Inflammatory macrophage treated with lipopolysaccharide for 1 hour (primary cell): ENCODE measurements at places on chromosomes 1 and 21.

DNA sequence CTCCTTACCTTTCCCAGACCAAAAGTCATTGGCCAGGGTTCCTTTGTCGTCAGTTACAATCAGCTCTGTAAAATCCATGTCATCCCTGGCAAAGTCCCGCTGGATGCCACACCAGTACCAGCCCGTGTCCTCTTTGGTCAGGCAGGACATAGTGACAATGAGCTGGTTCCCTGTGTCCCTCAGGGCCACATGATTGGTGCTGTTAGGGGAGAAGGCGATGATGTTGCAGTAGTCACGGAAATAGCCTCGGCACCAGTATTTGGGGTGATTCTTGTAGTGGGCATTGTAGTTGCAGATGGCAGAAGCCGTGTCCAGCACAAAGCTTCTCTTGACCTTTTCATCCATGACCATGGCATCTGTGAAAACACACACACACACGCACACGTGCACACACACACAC lies 14.8 kb downstream of the ADORA3 start:
- DNase-seq = no peak

- DNase-seq = peak; percentile 66
Observed at GRCh38 chr1:6123083-6123482, 57.0 kb downstream of the CHD5 start.

GRCh38 chr1:5490635-5491034 lies 501.6 kb downstream of the NPHP4 start:
- no peak for DNase-seq

- DNase-seq = no peak
Observed at GRCh38 chr1:201845331-201846083, 16.6 kb downstream of the IPO9 start.

DNA sequence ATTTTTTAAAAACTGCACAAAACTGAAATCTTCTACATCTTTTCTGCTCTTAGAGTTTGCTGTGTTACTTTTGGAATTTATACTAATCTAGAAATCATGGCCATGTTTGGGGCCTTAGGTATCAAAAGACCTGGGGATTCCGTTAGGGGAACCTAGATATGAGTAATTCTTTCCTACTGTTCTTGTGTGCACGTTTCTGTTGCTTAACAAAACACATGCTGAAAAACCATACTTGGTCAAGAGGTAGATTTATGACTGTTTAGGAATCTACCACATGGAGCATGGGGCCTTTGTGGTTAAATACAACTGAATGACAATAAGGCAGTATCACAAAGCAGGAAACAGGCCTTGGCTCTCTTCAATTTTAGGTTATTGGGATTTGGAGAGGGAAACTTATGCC lies 291.9 kb upstream of the USP25 start:
- peak; percentile 28 for DNase-seq

DNA sequence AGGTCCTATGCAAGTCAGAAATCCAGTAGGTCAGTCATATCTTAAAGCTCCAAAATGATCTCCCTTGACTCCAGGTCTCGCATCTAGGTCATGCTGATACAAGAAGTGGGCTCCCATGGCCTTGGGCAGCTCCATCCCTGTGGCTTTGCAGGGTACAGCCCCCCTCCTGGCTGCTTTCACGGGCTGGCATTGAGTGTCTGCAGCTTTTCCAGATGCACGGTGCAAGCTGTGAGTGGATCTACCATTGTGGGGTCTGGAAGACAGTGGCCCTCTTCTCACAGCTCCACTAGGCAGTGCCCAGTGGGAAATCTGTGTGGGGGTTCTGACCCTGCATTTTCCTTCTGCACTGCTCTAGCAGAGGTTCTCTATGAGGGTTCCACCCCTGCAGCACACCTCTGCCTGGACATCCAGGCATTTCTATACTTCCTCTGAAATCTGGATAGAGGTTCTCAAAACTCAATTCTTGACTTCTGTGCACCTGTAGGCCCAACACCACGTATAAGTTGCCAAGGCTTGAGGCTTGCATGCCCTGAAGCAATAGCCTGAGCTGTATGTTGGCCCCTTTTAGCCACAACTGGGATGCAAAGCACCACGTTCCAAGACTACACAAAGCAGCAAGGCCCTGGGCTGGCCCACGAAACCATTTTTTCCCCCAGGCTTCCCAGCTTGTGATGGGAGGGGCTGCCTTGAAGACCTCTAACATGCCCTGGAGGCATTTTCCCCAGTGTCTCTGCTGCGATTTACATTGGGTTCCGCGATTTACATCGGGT lies 472.7 kb downstream of the NPHP4 start:
- no peak for DNase-seq

DNA sequence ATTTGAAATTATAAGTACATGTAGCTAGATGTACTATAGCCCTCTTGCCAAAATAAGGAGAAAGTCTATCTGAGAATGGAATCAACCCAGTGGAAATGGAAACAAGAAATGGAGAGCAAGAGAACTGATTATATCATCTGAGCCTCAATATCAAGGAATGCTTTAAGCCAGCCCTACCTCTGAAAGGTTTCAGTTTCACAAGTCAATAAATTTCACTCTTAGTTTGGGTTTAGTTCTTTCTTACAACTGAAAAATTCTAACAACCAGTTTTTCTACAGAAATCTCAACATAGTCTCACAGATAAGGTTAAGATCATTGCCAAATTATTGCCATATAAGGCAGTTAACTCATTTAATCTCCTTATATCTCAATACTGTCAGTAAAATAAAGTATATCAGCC lies 80.0 kb downstream of the EPS15 start:
- no peak for DNase-seq

DNA sequence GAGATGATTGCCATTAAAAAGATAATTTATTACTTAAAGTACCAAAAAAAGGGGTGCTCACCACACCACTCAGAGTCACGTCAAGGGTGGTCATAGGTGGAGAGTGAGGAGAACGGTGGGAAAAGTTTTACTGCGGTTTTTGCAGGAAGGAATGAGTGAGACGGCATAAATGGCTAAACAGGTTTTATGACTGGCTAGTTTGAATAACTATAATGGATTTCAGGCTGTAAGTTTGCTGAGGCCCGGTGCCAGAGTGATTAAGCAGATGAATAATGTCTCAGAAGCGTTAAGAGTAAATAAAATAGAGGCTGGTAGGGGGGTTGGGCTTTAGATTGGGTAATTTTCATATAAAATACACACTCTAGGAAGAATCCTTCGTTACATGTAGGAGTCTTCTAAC lies 1337.8 kb downstream of the AMY1C start:
- DNase-seq = no peak

DNA sequence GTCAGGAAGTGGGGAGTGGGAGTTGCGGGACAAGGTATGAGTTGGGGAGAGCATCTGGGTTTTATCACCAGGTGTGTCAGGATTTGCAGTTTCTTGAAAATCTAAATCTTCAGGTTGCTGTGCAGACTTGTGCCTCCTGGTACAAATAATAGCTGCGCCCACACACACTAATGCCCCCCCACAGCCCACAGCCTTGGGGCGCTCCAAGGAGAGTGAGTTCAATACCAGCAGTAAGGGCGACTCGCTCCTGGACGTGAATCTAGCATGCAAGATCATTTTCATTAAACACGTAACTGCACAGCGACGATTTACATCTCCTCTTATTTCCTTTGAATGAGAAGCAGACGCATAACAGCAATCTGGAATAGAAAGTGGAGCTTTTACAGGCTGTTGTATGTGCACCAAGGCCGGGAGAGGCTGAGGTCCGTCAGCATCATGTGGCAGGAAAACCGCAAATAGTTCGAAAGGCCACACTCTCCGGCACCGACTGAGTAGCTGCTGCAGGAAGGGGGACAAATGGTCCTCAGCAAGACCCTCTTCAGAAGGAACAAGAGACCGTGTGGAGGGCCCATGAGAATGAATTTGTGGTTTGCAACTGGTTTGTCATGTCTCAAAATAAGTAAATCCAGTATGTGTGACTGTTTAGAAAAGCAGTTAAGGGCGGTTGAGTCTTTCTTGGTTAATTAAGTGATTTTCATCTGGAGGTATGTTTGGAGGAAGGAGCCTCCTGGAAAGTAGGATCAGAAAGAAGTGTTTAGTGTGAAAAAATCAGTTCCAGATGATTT lies 439.5 kb downstream of the SMYD3 start:
- DNase-seq = peak; percentile 35

DNA sequence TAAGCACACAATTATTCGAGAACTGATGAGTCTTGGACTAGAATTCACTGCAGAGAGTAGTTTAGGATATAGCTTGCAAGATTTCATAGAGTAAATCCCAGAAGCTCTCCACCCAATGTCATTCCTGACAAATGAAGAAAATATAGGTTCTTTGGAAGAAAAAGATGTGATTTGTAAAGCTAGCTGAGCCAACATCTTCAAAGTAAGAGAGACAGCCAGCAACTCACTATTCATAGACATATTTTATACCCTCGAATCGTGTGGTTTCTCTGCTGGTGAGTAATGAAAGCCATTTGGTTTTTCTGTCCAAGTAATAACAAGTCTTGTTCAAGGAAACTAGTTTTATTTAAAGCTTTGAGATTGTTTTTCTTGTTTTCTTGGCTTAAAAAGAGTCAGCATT lies 165.7 kb upstream of the SYT6 start:
- no peak for DNase-seq

DNA sequence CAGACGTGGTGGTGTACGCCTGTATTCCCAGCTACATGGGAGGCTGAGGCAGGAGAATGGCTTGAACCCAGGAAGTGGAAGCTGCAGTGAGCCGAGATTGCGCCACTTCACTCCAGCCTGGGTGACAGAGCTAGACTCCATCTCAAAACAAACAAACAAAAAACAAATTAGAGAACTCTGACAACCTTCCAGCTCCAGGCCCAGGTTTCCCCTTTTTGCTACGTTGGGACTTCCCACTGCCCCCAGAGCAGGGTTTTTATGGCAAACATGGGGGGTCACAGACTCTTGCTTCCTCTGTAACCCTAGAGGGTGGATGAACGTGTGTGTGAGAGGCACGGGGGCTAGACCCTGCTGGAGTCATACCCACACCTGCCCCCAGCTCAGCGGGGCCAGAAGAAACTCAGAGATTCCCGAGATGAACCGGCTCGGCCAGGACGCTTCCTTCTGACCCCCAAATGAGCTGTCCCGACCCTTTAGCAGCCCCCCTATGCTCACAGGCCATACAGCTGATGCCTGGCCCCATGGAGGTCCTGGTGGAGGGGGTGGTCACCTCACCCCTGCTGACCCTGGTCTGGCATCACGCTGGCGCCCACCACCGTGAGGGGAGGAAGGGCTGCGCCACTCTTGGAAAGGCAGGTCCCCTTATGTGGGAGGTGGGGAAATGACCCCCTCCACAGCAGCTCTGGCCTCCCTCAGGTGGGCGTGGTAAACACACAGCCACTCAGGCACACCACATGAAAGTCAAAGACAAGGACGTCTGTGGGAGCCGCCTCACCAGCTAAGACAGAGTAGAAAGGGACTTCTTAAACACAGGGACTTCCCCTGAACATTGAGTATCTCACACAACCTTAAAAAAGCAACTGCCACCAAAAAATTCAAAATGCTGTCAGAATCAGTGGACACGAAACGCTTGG lies 7.1 kb downstream of the GPR157 start:
- peak; percentile 52 for DNase-seq

GRCh38 chr1:204723131-204723787 lies 37.7 kb upstream of the LRRN2 start:
- no peak for DNase-seq

DNA sequence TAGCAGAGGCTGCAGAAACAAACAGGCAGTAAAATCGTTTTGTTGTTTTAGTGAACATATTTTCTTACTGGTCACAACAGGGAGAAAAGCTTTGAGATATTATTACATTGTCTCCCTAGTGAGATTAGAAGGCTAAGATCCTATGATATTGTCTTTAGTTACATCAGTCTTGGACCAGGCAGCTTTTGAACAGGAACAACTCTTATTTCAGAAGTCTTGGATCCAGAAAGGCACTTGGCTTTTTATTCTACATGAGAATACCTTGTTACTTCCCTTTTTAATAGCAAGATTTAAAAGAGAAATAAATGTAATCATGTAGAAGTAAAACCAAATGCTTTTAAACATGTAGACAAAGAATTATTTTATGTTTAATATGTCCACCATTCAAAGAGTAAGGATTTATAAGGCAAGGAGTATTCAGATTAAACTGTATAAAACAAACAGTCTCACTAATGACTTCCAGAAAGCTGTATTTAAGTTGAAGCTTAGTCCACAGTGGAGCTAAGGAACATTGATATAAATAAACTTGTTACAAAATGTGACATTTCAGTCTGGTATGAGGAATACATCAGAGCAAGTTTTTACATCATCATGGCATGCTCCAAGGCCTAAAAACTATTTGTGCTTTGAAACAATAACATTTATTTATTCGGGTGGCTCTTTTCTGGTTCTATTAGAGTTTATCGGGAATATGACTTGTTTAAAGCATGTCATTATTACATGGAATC lies 72.2 kb downstream of the PHTF1 start:
- no peak for DNase-seq

GRCh38 chr21:27719226-27719625 lies 752.3 kb upstream of the ADAMTS5 start:
- DNase-seq = no peak

DNA sequence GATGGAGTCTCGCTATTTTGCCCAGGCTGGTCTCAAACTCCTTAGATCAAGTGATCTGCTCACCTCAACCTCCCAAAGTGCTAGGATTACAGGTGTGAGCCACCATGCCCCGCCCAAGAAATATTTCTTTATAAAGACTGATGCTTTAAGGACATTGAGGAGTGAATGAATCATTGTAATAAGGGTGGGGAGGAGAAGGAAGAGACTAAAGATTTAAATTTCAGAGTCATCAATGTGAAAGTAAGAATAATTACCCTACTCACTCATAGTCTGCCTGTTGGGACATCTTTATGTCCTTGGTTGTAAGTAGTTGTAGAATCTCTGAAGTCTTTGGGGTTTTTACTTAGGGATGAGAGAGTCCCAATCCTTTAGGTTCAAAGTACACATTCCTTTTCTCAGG lies 7.3 kb downstream of the KDM1A start:
- DNase-seq = no peak

- peak; percentile 87 for DNase-seq
Observed at GRCh38 chr21:34865400-34866241, 183.5 kb downstream of the RUNX1 start.

- DNase-seq = no peak
Observed at GRCh38 chr1:4974981-4975685, 320.7 kb downstream of the AJAP1 start.

GRCh38 chr1:54380290-54380882 lies 25.8 kb downstream of the SSBP3 start:
- no peak for DNase-seq

- no peak for DNase-seq
Observed at GRCh38 chr1:245434280-245434679, 279.5 kb downstream of the KIF26B start.

GRCh38 chr1:7690496-7691182 lies 80.5 kb upstream of the VAMP3 start:
- no peak for DNase-seq

GRCh38 chr1:215631489-215631888 lies 64.4 kb downstream of the KCTD3 start:
- DNase-seq = peak; percentile 5

- no peak for DNase-seq
Observed at GRCh38 chr1:40303051-40303771, 13.9 kb downstream of the COL9A2 start.

GRCh38 chr1:201585093-201585483 lies 46.2 kb downstream of the NAV1 start:
- DNase-seq = no peak

- DNase-seq = no peak
Observed at GRCh38 chr1:145892486-145893087, 6.9 kb upstream of the ANKRD35 start.
